Activated T-helper 9 cell treated with anti-CD3 and anti-CD28 coated beads, Interleukin-2, amount 50 U/mL, for 16 hours (primary cell): ENCODE measurements at places on chromosomes 4 and X.

- DNase-seq = no peak
Observed at GRCh38 chrX:21645431-21645830, 12.7 kb downstream of the KLHL34 start.

- DNase-seq = no peak
Observed at GRCh38 chrX:53257670-53258423, 23.5 kb downstream of the IQSEC2 start.

- no peak for DNase-seq
Observed at GRCh38 chr4:34094114-34094513, 2150.2 kb downstream of the ARAP2 start.

DNA sequence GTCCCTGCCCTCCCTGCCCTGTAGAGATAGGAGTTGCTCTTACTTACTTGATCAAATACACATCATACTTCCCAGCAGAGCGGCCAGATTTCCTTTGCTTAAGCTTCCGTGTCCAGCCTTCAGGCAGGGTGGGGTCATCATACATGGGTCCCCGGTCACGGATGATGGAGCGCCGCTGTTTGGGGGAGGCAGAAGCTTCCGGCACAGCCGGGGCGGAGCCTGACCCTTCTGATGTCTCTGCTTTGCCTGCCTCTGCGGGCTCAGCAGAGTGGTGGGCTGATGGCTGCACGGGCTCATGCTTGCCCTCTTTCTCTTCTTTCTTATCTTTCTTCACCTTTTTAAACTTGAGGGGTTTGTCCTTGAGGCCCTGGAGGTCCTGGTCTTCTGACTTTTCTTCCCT is 12.5 kb upstream of the IRAK1 start:
- DNase-seq = no peak

GRCh38 chr4:13866881-13867280 is 239.4 kb upstream of the BOD1L1 start:
- no peak for DNase-seq

DNA sequence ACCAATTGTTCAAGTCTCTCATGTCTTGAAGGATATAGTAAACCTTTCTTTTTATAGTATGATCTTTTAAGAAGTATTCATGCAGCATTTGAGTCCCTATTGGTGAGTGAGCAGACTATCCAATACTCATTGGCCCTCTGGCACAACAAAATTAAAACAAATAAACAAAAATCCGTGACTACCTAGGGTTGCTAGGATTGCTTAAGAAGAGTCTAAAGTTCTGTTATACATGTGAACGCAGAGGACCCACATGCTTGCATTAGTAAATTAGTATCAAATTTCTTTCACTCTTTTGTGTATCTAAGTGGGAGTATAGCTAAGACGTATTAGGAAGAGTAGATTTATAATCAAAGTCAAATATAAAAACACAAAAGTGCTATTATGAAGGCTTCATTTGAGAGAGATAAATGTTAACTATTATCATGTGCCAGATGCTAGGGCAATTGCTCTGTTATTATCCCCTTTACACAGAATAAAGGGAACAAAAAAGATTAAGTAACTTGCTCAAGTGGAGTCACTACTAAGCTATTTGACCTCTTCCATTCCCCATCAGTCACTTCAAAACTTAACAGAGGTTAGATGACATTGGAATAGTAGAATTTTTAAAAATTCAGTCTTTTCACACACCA is 29.2 kb upstream of the LARP1B start:
- no peak for DNase-seq

DNA sequence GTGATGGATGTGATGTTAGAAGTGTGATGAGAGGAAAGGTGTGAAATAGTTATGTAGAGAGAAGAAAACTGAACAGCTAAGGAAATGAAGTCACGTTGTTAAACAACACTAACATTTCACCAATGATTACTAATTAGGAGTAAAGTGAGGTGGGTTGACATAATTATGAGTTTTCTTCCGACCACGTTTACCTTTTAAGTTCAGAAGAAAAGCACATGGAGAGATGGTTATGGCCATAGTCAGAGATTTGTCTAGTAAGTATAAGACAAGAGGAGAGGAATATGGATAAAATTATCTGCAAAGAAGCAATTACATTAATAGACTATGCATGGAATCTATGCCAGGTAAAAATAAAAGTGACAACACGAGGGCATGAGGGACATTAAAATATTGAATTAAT is 551.3 kb upstream of the TECRL start:
- no peak for DNase-seq

DNA sequence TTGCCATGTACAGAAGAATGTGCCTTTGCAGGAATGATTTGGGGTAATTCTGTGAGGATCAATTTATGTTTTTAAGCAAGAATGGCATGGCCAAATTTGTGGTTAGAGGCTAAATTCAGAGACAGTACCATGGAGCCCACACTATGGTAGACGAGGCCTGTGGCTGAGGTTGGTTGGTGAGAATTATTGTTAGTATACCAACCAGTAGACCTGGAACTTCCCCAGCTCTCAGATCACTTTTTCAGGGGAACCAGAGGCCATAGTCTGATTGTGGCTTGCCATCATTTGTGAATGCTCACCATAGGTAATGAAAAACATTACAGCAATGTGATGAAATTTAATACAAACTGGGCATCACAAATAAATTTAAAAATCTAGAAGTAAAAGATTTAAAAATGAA is 56.3 kb downstream of the SHISA3 start:
- DNase-seq = no peak

DNA sequence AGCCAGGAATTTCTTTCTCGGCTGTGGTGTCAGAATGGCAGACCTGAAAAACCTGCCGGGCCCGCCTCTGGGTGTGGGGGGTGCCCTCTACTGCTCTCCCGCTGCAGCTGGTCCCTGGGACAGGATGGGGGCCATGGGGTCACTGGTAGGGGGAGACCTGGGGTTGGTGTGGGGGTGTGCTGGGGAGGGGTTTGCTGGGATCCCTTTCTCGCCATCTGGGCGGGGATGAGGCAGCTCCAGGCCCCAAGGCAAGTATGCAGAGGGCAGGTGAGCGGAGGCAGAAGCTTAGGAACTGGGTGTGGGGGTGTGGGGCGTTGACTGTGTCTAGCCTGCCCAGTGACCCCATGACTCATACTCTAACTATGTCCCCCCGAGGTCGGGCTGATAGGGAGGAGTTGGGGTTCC is 884 bp downstream of the CCDC120 start:
- no peak for DNase-seq

- no peak for DNase-seq
Observed at GRCh38 chr4:24570574-24571236, 13.6 kb downstream of the DHX15 start.

GRCh38 chr4:141220271-141220670 is 424 bp upstream of the ZNF330 start:
- DNase-seq = no peak

DNA sequence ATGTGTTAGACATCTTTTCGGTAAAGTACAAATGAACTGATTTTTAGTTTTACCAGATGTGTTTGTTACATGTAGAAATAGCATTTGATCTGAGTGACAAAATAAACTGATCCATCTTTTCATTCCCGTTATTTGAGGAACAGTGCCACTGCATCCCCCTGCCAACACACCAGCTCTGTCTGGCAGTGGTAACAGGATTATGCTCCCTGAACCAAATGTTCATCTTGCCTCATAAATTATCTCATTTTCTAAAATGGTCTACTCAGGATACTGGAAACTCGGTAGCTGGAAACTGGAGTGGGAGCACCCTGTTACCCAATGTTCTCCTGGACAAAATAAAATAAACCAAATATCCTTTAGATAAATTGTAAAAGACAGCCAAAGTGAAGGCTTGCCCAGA is 171.6 kb downstream of the FAT4 start:
- no peak for DNase-seq

DNA sequence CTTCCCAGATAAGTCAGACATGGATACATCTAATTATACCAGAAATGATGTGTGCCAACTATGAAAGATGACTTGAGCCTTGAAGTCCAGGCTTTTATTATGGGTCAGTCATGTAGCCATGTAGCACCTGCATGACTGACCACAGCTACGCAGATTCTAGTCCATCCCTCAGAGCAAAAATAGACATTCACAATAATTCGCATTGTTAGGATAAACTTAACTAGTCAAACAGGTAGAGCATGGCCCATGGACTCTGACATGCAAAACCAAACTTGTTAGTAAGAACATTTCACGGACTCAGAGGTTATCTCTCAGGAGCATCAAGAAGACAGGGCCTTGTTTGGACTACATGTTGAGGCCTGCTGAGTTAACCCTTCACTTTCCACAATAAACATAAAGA is 132.6 kb downstream of the PWWP3B start:
- DNase-seq = no peak

DNA sequence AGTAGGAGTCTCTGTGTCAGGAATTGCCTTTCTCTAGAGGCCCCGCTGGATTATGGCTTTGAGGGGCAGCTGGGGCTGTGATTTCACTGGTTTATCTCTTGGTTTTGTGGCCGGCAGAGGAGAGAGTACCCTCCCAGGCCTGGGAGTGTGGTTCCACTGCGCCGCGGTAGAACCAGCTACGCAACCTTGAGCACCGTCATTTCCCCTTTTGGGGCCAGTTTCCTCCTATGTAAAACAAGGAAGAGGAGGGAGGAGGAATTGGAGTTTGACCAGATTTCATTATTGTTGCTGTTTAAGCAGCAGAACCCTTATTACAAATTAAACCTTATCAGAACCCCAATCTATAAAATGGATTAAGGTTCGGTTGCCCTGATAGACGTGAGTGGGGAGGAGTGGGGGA is 4.4 kb downstream of the SOX3 start:
- no peak for DNase-seq

DNA sequence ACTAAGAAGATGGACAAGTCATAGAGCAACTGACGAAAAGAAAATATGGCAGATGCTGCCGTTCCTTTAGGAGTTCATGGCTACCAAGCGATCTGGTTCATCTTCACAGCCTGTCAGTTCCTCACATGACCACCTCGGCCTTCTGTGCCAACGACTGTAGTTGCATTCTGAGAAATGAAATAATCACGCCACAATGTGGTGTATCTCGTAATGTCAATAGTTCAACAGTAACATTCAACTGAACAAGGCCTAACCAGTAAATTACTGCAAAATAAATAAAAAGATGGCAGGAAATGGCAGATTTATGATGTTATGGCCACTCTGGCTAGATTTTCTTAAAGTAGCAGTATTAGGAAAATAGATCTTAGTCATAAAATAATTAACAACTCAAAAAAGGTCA is 4.4 kb downstream of the GPRIN3 start:
- peak; percentile 40 for DNase-seq

GRCh38 chr4:121266982-121267381 is 102.9 kb upstream of the TNIP3 start:
- no peak for DNase-seq

GRCh38 chrX:11113731-11114130 is 2.6 kb downstream of the HCCS start:
- DNase-seq = no peak

DNA sequence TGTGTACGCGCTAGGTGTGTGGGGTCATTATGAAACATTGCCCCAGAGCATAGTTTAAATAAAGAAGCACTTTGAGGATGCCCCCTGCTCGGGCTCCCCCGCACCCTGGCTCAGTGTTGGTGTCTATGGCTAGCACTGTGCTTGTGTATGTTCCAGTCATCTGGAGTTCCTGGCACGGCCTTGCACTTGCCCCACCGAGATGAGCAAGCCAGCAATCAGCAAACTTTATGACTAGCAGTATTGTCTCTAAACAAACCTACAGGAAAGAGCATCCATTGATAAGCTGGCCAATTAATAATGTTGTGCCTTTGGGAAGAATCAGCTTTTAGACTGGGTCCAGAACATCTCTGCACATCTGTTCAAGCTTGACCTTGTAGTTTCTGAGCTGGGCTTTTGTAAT is 707 bp upstream of the SHROOM4 start:
- DNase-seq = no peak

GRCh38 chr4:182147391-182147790 is 95.8 kb upstream of the TENM3 start:
- no peak for DNase-seq

DNA sequence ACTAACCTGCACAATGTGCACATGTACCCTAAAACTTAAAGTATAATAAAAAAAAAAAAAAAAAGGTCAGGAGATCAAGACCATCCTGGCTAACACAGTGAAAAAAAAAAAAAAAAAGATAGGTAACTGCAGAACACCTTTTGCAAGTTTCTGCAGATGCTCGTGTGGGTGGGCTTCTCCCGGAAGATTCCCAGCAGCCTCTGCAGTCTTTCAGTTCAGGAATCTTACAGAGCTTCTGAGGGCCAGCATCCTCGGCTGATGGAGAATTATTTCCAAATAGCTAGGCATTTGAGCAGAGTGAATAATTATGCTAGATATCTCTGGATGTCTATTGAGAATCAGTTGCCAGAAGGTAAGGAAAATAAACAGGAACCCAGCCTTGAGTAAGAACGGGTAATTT is 300.7 kb downstream of the DCTD start:
- no peak for DNase-seq

DNA sequence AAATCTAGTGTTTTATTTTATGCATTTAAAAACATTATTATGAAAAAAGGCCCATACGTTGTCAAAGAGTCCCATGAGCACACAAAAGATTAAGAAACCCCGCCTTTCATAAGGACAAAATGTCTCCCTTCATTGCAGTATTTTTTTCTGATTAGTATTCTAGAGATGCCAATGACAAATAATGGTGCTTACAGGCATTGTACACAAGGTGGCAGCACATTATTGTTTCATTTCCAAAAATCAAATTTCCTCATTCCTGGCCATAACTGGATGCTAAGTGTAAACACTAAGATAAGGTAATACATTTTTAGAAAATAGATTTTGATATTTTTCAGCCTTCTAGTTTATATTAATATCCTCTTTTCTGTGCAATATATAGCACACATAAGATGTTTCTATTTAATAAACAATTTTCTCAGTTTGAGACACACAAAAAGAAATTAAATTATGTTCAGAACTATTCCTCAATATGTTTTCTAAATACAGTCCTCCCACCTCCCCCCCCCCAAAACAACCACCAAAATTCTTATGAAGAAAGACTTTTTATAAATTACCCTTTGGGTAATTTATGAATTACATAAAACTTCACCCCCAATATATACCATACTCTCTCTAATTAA is 47.7 kb downstream of the TIGD2 start:
- DNase-seq = no peak

- no peak for DNase-seq
Observed at GRCh38 chr4:109278594-109279031, 23.8 kb downstream of the COL25A1 start.

- DNase-seq = no peak
Observed at GRCh38 chr4:142354794-142355420, 491.2 kb downstream of the INPP4B start.

GRCh38 chr4:141814499-141814898 is 178.1 kb downstream of the IL15 start:
- no peak for DNase-seq

GRCh38 chrX:149036086-149036485 is 469.0 kb downstream of the IDS start:
- DNase-seq = no peak

DNA sequence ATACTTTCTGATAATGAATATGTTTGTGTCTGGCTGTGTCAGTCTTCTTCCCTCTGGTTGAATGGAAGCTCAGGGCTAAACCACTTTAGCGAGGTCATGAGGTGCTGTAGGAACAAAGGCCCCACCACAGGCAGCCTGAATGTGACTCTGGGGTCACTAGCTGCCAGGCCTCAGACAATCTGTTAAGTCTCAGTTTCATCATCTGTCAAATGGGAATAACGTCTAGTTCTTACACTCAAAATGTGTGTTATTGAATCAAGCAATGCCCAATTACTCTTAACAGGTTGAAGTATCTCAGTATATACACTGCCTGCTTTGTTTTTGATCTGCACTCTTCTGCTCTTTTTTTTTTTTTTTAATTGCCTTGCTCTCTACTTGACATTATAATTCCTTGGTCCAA is 148.6 kb downstream of the STK32B start:
- no peak for DNase-seq
